Lower leg skin (tissue), 4 donors: ENCODE measurements at places on chromosomes 7 and 10. TPM values are rescaled to one million over a fixed set of nuclear protein-coding genes. Genes with fewer than 3 reads are reported as not detected.
A peak's percentile ranks its signal among the peaks of the same experiment; 100 is the strongest.

CPN1 gene
- not detected for total RNA-seq

DNA sequence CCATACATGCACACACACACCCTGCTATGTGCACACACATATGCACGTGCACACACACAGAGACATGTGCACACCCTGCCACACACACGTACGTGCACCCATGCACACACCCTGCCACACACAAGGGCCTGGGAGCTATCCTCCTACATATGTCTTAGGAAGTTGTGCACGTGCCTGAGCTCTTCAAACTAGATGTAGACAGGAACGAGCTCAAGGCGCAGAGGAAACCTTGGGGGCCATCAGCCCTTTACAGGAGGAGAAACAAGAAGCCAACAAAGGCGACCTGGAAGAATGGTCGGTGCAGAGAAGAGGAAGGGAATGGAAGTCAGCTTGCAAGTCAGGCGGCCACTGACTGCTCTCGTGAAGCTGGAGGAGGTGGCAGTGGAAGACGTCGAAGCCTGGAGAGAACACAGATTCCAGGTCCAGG lies 58.7 kb downstream of the AOC1 start:
- no peak for DNase-seq

GRCh38 chr7:48274662-48275061 lies 103.4 kb downstream of the ABCA13 start:
- DNase-seq = no peak

DNA sequence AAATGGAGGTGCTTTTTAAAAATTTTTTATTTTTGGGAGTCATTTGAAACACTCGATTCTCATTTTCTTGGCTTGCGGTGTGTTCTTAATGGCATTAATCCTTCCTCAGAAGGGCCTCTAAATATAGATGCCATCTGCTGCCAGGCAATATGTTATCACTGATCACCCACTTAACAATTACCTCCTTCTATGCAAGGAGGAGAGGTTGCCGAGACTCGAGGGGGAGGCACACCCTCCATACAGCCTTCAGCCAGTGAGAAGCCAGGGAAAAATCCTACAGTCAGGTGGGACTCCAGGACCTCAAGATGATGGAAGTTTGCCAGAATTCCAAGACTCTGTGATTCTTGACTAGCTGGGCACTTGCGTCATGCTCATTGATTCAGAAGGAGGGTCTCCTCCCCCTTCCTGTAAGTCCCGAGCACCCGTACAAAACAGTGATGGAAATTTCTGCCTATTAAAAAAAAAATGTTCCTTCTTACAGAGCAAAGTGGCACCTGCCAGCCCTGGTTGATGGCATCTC lies 574.5 kb downstream of the TYW1 start:
- no peak for DNase-seq

DNA sequence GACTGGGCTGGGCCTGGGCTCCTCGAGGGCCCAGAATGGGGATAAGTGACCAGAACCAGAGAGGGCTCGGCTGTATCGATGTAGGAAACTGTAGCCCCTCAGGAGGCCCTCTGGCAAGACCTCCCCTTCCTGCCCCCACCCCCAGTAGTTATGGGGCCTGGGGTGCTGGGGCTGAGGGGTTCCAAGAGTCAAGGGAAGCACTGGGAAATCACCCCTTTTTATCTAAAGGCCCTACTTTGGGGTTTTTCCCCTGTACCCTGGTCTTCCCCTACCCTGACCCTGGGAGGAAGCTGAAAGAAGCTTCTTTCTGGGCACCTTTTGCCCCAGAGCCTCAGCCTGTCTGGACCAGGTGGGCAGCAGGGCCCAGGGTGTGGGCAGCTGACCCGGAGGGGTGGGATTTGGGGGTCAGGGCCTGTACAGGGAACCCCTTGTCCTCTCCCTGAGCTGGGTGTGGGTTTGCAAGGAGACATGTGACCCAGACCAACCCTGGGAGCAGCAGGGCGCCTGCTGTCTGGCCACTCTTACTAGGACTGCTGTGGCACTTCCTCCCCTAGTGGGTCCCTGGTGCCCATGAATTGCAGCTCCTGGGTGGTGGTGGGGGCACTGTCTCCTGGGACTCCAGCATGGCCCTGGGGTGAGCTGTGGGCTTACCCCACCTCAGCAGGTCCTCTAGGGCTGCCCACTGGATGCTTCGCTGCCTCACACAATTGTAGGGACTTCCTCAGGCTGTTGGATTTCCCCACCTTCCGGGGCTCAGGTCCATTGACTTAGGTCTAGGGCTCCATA lies 1.5 kb downstream of the IRF5 start:
- peak; percentile 87 for DNase-seq

GRCh38 chr10:15349112-15349511 lies 22.0 kb downstream of the FAM171A1 start:
- no peak for DNase-seq

DNA sequence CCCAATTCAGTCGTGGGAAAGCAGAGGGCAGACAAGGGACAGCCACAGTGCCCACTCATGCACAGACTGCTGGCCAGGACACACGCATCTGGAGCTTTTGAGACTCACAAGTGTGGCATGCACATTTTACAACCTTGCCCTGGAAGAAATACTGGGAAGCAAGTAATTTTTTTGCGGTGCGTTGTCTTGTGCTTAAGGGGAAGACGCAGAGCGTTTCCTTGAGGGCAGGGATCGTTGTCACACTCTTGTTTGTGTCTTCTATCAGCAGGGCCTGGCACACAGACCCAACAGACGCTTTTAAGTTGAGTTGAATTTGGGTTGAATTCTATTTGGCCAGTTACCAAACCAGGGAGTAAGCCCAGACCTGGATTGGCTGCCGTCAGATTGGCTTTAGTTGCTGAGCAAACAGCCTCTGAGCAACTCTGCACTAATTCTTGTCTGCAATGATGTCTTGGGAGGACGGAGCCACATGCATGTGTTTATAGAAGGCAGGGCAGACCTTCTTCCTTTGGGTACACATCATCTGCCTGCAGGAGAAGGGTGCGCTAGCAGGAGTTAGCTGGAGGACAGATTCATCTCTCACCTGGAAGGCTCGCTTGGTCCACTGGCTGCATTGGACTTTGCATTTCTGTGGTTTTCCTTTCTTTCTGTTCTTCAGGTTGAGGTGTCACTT lies 38.4 kb downstream of the IL2RA start:
- peak; percentile 40 for DNase-seq

- DNase-seq = no peak
These were observed 126.8 kb downstream of the TPK1 start for GRCh38 chr7:144709066-144709465.

OR2A42 gene
- 0.59 TPM for total RNA-seq

BHLHA15 gene
- 18.5 TPM for total RNA-seq

ITGB8 gene
- total RNA-seq = 54.6 TPM

DNA sequence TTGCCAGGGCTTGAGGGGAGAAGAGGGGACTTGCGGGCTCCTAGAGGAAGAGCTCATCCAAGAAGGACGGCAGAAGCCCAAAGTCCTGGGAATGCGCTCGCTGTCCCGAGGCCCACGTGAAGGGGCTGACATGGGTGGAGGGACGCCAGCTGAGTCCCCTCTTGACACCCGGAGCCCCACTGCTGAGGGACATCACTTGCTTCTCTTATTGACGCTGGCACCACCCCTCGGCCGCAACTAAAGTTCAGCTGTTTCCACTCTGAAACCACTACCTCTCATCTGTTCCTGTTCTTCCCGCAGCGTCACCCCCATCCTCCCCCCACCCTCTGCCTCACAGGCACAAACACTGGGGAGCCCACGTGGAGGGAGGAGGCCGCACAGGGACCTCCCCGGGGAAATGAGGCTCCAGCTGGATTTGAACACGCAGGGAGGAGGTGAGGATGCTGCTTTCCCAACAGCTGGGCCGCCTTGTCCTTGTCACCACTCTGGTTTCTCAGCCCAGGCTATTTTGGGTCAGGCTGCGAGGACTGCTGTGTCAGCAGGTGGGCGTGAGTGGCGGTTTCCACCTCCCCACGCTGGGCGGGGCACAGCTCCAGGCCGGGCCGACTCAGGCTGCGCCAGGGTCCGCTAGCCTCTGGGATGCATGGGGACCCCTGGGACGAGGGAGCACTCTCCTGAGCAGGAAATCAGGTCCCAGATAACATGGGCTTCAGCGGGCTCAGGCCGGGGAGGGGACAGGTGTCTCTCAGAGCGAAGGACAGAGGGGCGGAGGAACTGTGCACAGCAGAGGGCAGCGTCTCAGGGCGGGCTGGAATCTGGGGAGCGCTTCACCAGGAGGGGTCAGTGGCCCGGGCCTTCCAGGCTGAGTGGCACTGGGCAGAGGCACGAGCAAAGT lies 156.3 kb downstream of the ZNF248 start:
- peak; percentile 74 for DNase-seq

DNA sequence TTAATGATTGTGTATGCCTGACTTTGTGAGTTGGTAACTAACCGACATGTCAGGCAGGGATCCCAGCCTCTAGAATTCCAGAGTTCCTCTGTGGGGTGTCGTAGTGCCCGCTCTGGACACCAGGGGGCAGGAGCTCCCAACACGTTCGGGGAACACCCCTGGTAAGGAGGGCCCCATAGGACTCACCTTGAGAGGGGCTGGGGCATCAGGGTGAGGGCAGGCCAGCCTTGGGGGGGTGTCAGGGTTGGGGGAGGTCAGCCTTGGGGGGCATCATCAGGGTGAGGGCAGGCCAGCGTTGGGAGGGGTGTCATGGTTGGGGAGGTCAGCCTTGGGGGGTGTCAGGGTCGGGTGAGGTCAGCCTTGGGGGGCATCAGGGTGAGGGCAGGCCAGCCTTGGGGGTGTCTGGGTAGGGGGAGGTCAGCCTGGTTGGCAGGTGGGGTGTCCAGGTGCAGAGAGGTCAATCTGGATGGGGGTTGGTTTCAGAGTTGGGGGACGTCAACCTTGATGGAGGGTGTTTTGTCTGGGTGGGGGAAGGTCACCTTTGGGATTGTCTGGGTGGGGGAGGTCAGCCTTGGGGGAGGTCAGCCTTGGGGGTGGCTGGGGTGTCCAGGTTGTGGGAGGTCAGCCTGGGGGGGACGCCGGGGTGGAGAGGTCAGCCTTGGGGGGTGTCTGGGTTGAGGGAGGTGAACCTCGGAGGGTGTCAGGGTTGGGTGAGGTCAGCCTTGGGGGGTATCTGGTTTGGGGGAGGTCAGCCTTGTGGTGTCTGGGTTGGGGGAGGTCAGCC lies 45.6 kb upstream of the SUN1 start:
- peak; percentile 65 for DNase-seq

SAMD8 gene
- total RNA-seq = 17.4 TPM

DNA sequence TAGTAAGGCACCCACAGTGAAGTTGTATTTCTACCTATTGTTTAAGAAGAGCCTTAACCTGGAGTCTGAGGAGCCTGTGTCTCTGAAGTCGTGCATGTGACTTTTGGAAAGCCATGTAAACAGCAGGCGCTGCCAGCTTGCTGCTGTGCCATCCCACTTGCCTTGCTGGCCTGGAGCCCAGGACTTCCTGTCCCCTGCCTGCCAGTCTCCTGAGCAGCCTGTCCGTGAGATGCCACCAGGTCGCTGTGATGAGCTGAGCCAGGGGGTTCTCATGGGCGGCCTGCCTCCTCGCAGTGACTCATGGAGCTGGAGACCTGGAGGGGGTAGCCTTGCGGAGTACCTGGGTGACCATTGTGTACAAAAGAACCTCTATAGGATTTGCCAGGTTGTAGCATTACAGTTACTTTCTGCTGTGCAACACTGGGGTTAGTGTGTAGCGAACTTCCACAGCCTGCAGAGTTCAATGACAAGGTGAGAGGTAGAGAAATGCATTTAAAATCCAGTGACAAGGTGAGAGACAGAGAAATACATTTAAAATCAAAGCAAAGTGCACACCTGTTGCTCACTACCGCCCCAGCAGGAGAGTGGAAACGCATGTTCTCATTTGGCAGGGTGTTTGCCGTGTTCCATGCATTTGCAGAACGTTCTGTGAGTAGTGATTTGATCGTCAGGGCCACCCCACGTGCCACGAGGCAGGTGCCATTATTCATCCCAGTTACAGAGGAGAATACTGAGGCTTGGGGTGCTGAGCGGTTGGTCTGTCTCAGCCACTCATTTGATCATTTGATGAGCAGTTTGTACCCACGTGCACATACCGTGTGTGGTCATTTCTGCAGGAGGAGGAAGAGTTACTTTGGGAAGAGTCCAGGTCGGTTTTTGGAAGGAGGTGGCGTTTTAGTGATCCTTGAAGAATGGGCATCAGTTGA lies 36.6 kb upstream of the BHLHA15 start:
- DNase-seq = no peak
